ENCODE measurements at places on chromosomes 1 and 21. TPM values are rescaled to one million over a fixed set of nuclear protein-coding genes. Genes with fewer than 3 reads are reported as not detected.

Gene HLCS
- 42.2 TPM for total RNA-seq

Gene FOXD3
- total RNA-seq = not detected

Gene FCRL2
- not detected for total RNA-seq

Gene SYCP1
- total RNA-seq = not detected

Gene SLAMF6
- total RNA-seq = not detected

Gene DBT
- total RNA-seq = 6.1 TPM

Gene EDN2
- total RNA-seq = 0.33 TPM

Gene FCER1G
- not detected for total RNA-seq

Gene SYPL2
- total RNA-seq = 1.2 TPM

Gene SIK1
- total RNA-seq = 0.33 TPM

Gene EFNA4
- total RNA-seq = 2.5 TPM

Gene SDC3
- 15.6 TPM for total RNA-seq

Measured in smooth muscle cell of trachea (primary cell).